ENCODE measurements at places on chromosomes 1 and 21. TPM values are rescaled to one million over a fixed set of nuclear protein-coding genes. Genes with fewer than 3 reads are reported as not detected.

Gene LHX8
- total RNA-seq: 9.4 TPM

Gene PDZK1IP1
- total RNA-seq: 2.1 TPM

Gene ATAD3A
- total RNA-seq: 21.3 TPM

- peak; percentile 48 for DNase-seq
Observed at GRCh38 chr21:38768471-38769063, 37.2 kb upstream of the ETS2 start.

GRCh38 chr1:30842697-30843354, 65.7 kb downstream of the SDC3 start:
- no peak for DNase-seq

DNA sequence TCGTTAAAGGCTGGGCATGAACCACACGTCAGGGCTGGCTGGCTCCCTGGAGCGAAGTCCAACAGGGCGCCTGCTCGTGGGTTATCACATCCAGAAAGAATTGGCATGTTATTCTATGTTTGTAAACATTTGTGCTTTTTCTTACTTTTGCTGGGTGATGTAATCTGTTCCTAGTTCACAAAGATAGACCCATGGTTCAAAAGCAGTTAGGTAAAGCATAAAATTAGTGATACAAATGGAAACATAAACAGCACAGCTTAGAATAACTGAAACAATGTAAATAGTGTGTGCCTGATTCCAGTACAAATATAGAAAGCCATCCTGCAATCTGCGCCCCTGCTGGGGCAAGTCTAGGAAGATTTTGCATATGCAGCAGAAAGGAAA, 184.0 kb upstream of the C1orf174 start:
- DNase-seq: peak; percentile 31

DNA sequence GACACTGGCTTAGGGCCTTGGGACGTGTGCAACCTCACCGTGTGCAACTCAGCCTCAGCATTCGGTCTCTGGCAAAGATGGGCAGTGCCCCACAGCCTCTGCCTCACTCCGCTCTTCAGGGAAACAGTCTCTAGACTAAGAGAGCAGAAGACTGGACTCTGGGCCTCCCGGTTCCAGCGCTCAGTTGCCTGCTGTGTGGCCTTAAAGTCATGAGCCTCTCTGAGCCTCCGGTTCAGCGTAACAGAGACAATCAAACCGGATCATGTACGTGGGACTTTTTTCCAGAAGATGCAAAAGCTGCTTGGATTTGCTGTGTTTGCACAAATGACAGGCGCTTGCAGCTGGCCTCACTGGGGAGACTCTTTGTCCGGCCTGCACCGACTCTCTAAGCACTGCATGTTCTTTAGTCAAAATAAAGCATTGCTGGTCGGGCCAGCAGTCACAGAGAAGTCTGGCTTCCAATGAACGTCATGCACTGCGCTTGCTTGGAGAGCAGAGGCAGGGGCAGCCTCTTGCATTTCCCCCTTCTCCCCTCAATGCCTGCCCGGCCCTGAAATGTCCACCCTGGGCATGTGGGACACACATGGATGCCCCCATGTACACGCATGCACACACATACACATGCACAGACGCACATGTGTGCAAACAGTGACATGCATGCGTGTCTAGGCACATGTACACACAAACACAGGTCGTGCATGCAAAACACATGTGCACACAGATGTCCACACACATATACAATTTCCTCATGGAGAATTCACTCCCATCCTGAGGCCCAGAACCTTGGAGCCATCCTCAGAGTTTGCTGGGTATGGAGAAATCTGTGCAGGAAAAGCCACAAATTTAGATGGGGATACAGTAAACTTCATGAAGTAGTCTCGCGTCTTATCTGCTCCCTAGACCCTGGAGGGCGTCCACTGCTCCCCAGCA, 152.4 kb downstream of the PRDM16 start:
- DNase-seq: peak; percentile 80

DNA sequence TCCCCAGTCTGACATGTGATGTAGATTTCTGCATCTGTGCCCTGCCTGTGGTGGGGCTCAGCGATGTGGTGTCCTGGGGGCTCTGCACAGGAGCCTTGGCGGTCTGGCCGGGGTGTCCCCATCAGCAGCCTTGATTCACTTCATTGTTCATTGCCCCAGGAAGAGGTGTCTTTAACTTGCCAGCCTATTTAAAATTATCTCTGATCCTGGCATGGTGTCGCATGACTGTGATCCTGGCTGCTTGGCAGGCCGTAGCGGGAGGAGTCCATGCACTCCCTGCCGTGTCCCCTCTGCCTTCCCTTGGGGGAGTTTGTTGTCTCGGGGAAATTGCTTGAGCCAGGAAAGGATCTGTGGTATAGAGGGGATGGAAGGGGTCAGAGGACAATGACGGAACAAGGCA, 59.9 kb downstream of the TRIM11 start:
- DNase-seq: no peak

GRCh38 chr1:1616045-1616790, 918 bp downstream of the MIB2 start:
- DNase-seq: peak; percentile 35

All from tongue (tissue), 3 donors.